ENCODE measurements at places on chromosomes 13 and 19.
A peak's percentile ranks its signal among the peaks of the same experiment; 100 is the strongest.

DNA sequence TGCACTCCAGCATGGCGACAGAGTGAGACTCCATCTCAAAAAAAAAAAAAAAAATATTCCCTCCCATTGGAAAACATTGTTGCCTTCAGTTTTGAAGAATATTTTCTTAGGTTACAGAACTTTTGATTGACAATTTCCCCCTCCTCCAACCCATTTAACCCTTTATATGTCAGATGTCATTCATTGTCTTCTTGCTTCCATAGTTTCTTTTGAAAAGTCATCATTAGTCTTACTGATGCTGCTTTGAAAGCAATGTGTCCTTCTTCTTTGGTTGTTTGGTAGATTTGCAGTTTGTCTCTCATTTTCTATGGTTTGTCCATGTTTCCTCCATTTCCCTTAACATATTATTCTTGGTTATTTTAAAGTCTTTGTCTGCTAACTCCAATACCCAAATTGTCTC lies 25.4 kb downstream of the ZNF558 start:
- DNase-seq = no peak

- no peak for DNase-seq
These were observed 3.9 kb downstream of the LACC1 start for GRCh38 chr13:43883631-43884030.

DNA sequence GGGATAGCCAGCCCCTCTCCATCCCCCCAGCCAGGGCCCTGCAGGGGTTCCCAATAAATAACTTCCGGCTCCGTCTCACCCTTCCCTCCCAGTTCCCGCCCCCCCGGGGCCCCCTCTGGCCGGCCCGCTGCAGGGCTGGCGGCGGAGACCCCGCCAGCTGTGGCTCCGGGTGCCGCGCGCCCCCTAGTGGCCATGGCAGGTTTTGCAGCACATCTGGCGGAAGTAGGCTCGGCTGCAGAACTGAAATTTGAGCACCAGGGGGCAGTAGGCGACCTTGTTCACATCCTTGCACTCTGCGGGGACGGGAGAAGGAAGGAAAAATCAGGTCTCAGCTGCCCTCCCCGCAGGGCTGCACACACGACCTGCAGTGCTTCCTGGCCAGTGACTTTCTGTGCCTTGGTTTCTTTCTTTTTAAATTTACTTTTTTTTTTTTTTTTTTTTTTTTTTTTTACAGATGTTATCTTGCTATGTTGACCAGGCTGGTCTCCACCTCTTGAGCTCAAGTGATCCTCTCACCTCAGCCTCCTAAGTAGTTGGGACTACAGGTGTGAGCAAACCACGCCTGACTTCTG lies 3.6 kb upstream of the MYO1F start:
- DNase-seq = peak; percentile 85

DNA sequence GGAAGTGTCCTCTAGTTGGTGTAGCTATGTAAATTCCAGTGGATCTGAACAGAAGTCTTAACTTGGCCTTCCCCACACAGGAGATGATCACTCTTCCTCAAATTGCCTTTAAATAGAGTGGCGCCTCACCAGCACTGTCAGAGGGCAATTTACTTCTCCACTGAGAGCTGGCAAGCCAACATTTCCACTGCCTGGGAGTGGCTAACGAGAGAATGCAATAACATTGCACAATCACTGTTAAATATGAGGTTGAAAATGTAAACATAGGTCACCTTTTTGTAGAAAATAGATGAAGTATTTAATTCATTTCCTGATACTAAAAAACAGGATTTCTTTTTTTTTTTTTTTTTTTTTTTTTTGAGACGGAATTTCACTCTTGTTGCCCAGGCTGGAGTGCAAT lies 55.4 kb upstream of the UBL3 start:
- DNase-seq = no peak

DNA sequence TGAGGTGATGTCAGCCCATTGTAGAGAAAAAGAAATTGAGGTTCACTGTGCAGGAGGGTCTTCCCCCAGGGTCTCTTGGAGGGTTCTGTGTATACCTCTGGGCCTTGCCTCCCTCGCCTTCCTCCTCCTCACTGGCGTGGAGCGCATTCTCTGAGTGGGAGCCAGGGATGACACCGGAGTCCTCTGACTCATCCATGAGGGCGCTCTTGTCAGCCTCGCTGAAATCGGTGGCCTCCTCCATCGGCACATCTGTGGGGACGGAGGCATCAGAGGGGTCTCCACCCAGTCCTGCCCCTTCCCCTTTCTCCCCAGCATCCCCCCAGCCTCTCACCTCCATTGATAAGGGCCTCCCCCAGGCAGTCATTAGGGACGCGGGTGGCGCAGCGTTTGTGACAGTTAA lies 16.2 kb downstream of the PRKD2 start:
- DNase-seq = no peak

DNA sequence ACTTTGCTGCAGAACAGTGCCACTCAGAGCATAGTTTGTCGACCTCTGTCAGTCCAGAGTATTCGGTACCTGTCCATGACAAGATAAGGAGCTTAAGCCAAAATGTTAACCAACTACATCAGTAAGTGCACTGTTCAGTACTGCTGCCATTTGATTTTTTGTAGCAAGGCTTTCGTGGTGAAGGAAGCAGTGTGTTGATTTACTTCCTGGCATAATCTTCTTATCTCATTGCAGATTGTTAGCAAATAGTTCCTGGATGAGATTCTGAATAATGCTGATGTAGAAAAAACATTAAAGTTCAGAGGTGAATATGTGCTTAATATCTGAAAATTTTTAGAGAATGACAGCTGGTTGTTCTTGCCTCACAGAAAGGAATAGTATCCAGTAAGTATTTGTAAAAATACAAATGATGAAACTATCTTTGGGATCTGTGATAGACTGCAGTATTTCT lies 85.7 kb downstream of the LRRC63 start:
- no peak for DNase-seq

DNA sequence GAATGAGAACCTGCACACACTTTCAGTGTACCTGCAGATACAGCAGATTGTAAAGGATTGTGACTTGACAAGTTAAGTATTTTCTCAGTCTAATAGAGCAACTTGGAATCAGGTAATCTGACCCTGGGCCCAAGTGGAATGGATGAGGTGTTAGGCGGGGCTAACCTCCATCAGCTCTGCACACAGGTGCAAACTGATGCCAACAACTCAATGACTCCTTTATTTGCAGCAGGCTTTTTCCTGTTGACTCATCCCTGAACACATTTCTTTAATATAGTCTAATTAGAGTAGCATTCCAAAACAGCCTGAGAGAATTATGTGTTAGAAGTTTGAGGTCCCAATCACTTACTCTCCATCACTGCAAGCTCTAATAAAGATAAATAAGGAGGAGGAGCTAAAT lies 48.8 kb downstream of the TPT1 start:
- DNase-seq = no peak

DNA sequence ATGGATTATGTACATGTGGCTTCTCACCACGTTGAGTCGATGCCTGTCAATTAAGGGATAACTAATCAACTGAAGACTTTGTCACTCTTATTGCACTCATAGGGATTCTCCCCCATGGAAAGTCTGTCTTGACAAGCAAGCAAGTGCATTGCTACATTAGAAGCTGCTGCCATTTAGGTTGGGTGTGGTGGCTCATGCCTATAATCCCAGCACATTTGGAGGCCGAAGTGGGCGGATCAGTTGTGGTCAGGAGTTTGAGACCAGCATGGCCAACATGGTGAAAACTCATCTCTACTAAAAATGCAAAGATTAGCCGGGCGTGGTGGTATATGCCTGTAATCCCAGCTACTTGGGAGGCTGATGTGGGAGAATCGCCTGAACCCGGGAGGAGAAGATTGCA lies 18.3 kb upstream of the ZNF846 start:
- no peak for DNase-seq

GRCh38 chr19:9849791-9850190 lies 14.7 kb downstream of the PIN1 start:
- no peak for DNase-seq

GRCh38 chr13:77928909-77929308 lies 10.3 kb upstream of the EDNRB start:
- DNase-seq = no peak

GRCh38 chr13:39578821-39579291 lies 24.1 kb downstream of the LHFPL6 start:
- DNase-seq = no peak

- no peak for DNase-seq
These were observed 9.4 kb upstream of the LRRC63 start for GRCh38 chr13:46202188-46202795.

GRCh38 chr13:73072239-73072900 lies 13.6 kb downstream of the KLF5 start:
- DNase-seq = no peak

DNA sequence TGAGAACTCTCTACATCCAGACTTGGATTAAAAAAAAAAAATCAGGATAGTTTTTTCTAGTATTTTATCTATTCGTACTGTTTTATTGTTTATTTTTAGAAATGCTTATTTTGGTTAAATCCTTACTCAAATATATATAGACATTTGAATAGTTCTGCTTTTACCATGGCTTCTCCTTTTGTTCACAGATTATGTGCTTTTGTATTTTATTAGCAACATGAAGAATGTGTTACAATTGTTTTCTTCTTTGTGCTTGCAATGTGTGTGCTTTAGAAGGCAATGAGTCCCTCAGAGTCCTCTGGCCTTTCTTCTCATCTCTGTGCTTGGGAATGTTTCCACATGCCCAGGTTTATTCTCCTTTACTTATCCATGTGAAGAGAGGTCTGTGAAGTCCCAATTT lies 324.0 kb downstream of the KCNRG start:
- no peak for DNase-seq

GRCh38 chr19:13554506-13555240 lies 48.4 kb upstream of the CACNA1A start:
- no peak for DNase-seq

- DNase-seq = no peak
These were observed 35.3 kb downstream of the FPR3 start for GRCh38 chr19:51830274-51830673.

- DNase-seq = peak; percentile 38
These were observed 3.2 kb upstream of the PLPP2 start for GRCh38 chr19:294341-294945.

- no peak for DNase-seq
These were observed 2041.1 kb downstream of the OLFM4 start for GRCh38 chr13:55069746-55070145.

DNA sequence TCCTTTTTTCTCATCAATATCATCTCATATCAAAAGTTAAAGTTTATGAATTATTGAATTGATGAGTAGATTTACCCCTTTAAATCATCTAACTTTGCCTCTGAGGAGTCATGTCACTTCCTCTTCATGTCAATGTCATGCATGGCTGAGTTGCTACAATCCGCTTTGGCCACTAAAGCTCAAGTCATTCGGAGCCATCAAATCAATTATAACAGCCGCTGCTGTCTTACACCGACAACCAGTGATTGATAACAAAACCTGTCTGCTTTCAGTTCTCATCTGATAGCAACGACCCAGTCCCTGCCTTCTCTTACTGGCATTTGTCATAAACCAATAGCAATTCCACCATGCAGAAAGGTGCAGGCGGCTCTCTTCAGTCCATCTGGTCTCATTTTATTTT lies 429.3 kb downstream of the DIAPH3 start:
- DNase-seq = no peak

DNA sequence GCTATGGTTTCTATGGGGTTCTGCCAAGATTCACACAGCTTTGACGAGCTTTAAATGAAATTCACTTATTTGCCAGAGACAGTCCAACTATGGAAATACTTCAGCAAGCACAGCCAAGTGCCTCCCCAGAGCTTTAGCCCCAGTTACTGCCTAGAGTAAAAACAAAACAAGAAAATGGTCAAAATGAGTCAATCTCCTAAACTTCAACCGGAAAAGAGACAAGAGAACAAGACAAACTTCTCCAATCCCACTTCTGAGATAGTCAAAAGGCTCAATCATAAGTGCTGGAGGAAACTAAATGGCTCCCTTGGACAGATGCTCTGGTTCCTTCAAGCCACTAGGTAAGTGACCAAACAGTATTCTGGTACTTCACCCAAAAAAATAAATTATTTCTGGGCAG lies 65.8 kb downstream of the KATNAL1 start:
- no peak for DNase-seq

DNA sequence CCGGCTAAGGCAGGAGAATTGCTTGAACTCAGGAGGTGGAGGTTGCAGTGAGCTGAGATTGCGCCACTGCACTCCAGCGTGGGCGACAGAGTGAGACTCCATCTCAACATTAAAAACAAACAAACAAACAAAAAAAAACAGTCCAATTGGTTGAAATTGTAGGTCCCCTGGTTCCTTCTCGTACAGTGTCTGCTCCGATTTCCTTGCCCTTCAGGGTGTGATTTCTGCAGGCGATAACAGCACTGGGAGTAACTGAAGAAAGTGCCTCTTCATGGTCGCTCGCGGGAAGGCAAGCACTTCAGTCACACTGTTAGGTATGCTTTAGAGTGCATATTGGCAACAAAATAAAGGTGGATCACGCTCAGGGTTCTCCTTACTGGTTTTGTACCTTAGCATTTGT lies 39.7 kb downstream of the TPT1 start:
- no peak for DNase-seq

DNA sequence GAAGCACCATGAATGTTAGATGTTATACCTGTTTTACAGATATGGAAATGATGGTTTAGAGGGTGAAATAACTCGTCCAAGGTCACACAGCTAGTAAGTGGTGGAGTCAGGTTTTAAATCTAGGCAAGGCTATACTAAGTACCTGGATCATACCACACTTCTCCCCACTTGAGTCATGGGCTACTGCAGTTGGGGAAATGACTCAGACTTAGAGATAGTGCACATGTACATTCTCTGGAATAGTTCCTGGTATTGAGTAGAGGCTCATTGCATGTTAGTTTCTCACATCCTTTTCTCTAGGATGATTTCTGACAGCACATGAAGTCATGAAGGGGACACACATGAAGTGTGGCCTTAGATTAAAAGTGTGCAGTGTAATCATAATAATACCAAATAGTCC lies 76.2 kb upstream of the TNFSF11 start:
- DNase-seq = no peak

DNA sequence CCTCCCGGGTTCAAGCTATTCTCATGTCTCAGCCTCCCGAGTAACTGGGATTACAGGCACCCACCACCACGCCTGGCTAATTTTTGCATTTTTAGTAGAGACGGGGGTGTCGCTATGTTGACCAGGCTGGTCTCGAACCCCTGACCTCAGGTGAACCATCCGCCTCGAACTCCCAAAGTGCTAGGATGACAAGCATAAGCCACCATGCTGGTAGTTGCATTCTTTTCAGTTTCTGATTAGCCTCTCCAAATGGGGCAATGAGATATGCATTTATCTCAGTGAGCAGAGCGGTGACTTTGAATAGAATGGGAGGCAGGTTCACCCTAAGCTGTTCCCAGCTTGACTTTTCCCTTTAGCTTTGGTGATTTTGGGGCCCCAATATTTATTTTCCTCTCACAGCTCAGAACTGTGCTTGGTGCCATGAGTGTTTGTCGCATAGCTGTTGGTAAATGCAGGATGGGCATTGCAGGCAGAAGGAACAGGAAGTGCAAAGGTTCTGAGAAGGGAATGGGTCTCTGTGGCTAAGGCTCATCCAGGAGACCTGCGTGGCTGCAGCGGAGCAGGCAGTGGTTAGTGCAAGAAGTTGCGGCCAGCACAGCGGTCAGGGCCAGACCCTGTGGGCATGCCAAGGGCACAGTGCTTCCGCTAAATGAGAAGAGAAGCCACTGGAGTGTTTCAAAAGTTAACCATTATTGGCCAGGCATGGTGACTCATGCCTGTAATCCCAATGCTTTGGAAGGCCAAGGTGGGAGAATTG lies 20.7 kb downstream of the LYPD3 start:
- no peak for DNase-seq
